Stimulated activated CD8-positive, alpha-beta memory T cell treated with anti-CD3 and anti-CD28 coated beads, Interleukin-2, amount 100 ng/mL, for 1 hour (primary cell): ENCODE measurements at places on chromosomes 1 and 21.

GRCh38 chr1:228378873-228379460 is 27.7 kb downstream of the TRIM11 start:
- DNase-seq, result no peak

GRCh38 chr1:48055876-48056764 is 58.9 kb upstream of the TRABD2B start:
- DNase-seq, result no peak

- no peak for DNase-seq
These were observed 688 bp downstream of the PRXL2B start for GRCh38 chr1:2587071-2587859.

DNA sequence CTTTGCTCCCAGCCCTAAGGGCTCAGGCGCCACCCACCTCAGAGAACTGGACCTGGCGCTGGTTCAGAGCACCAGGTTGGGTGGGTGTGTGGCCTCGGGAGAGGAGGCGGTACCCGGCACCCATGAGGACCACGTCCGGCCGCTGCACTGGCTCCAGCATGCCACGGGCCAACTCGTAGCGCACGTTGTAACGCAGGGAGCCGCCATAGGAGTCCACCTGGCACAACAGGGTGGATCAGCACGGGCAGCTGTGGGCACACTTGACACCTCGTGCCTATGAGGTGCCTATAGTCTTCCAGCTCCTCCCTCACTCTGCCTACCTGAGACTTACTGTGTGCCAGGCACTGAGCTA is 56.5 kb downstream of the HSPG2 start:
- no peak for DNase-seq

DNA sequence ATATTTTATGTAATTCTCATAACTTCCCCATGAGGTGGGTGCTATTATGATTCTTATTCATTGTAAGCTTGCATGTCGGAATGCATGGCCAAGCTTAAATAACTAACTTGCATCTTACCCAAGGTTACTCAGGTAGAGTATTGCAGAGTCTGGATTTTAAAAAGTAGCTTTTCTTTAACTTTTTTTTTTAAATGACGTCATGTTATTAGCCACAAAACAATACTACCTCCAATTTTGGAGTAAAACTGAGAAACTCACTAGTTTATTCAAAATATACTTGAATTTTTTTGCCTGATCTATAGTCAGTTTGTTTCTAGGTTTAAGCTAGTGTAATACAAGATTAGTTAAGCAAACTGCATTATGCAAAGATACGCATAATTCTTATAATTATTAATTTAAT is 57.8 kb downstream of the NEGR1 start:
- DNase-seq, result no peak

DNA sequence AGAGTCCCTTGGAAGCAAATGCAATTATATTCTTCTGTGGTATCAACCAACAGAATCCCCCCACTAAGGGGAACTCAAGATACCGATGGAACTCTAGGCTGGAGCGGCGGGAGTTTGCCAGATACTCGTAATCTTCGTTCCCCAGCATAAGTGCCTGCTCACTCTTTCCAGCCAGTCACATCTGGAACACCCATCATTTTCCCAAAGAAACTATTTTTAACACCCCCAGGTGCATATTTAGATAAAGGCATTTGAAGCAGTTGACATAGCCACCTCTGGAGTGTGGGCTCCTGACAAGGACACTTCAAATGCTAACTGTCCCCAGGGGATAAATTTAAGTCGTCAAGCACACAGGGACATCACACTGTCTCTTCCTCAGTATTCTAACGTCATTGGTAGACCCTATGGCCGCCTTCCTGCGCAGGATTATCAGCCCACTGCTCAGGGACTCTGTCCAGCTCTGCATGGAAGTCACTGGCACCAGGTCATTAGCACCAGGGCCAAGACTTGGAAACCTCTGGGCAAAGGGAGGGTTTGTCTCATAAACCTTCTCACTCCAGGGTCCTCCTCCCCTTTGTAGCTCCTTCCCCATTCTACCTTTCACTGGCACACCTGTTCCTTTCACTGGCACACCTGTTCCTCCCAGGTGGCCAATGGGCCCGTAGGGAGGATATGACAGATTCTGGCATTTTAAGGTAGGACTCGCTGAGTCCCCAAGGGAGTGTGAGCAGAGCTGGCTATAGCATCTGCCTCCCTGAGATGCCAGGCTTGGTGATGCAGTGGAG is 48.8 kb downstream of the H3-3A start:
- DNase-seq, result no peak

- no peak for DNase-seq
These were observed 94.2 kb upstream of the DMRTA2 start for GRCh38 chr1:50517488-50517887.
